SJSA1 (cell line): ENCODE measurements at places on chromosomes 13 and 19.

GRCh38 chr13:113840541-113841352 is 23.1 kb downstream of the GAS6 start:
- DNase-seq: no peak

DNA sequence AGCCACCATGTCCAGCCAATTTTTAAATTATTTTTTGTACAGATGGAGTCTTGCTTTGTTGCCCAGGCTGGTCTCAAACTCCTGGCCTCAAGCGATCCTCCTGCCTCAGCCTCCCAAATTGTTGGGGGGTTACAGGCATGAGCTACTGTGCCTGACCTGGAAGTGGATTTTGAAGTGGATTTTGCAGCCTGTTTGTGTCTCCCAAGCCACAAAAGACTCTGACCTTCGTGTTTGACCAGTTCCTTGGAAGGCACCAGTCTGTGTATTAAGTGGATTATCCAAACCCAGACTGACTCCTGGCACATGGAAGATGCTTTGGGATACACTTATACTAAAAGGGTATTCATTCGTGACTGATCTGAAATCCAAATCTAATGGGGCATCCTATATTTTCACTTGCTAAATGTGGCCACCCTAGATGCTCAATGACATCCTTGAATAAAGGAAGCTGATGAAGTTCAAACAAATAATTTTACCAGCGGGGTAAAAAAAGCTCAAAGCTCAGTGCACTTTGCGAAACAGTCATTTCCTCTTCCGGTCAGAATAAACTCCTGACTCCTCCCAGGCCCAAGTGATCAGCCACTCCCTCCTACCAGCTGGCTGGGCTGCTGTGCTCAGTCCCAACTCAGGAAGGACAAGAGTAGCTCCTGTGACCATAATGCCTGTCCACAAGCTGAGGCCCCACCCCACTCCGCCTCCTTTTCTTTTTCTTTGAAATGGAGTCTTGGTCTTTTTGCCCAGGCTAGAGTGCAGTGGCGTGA is 32.6 kb upstream of the GATAD2A start:
- peak; percentile 59 for DNase-seq

DNA sequence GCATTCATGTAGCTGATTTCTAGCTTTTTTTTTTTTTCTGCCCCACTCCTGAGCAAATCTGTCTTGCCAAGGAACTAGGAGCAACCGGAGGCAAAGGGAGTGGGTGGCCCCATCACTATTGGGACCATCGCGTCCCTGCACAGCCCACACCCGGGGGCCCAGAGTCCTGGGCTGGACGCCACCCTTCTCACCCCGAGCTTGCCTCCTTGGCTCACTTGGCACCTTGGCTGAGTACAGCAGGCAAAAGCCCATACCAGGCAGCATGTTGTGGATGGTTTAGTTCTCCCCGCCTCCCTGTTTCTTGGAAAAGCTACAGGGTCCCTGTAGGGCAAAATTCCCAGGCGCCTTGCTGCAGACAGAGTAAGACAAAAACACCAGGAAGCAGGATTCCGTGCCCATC is 13.7 kb downstream of the SMIM24 start:
- no peak for DNase-seq

DNA sequence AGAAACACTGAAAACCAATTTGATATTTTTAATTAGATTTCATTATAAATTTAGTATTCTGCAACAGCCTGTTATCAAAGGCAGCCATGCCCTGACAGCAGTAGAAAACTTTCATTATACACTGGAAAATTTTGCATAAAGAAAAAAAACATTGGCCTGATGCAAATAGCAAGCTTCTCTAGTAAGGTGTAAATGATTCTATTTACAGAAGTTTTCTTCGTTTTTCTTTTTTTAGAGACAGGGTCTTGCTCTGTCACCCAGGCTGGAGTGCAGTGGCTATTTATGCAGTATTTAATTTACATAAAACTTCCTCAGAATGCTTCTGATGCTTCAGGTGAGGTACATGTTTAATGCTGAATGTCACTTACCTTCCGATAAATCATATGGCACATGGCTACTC is 67.0 kb downstream of the ABCC4 start:
- DNase-seq: no peak

DNA sequence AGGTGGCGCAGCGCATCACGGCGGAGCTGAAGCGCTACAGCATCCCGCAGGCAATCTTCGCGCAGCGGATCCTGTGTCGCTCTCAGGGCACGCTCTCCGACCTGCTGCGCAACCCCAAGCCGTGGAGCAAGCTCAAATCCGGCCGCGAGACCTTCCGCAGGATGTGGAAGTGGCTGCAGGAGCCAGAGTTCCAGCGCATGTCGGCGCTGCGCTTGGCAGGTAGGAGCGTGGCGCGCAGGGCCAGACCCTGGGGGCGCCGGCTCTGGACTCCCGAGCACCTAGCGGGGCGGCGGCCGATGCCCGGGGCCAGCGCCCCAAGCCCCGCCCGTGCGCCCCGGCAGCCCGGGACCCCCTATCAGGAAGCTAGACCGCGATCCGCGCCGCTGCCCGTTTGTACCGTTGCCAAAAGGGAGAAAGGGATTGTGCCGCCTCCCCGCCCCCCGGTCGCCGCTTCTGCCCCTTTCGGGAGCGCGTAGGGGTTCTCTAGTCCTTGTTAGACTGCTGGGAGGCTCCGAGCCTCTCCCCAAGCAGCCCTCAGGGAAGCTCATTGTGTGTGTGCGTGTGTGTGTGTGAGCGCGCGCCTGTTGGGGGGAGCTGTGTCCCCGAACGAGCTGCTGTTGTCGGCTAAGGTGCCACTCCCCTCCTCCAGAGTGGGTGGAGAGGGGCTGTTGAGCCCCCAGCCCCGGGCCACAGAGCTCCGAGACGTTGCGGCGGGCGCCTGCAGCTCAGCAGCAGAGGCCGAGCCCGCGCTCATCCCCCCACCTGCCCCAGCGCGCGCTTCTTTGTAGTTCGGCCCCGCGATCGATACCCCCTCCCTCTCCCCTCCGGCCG is 1.5 kb downstream of the ONECUT3 start:
- DNase-seq: no peak

DNA sequence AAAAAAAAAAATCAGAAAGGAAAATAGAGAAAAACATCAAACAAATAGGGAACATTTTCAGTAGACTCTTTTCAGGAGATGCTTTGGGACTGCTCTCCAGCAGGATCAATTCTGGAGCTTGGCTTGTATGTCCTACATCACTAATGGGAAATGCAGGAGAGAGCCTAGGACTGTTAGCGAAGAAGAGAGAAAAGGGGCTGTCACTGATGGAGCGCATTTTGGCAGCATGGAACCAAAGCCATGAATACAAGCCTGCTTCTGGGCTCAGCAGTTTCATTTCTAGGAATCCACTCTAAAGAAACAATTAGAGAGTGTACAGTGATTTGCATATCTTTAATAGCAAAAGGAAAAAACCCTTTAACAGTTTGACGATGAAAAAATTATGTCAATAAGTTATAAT is 203.9 kb downstream of the NUFIP1 start:
- DNase-seq: no peak

- DNase-seq: no peak
These were observed 11.9 kb downstream of the PLEKHF1 start for GRCh38 chr19:29677001-29677817.

DNA sequence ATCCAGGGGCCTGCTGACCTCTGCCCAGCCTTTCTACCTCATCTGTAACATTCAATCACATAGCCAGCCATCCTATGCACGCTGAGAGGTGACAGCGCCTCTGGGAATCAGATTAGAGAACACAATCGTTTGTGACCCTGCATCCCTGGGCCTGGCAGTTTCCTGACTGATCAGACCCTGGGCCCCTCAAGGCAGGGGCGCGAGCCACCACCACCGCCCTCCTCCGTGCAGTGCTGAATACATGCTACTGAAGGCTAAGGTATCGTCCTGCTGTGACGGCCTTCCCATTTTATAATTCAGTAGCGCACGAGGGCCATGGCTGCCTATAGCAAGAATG is 1.3 kb downstream of the TMTC4 start:
- DNase-seq: no peak

GRCh38 chr19:3097442-3097871 is 3.3 kb downstream of the GNA11 start:
- DNase-seq: peak; percentile 40
